H7 (cell line): ENCODE measurements at places on chromosomes 11 and 22. TPM values are rescaled to one million over a fixed set of nuclear protein-coding genes. Genes with fewer than 3 reads are reported as not detected.
A peak's percentile ranks its signal among the peaks of the same experiment; 100 is the strongest.

DNA sequence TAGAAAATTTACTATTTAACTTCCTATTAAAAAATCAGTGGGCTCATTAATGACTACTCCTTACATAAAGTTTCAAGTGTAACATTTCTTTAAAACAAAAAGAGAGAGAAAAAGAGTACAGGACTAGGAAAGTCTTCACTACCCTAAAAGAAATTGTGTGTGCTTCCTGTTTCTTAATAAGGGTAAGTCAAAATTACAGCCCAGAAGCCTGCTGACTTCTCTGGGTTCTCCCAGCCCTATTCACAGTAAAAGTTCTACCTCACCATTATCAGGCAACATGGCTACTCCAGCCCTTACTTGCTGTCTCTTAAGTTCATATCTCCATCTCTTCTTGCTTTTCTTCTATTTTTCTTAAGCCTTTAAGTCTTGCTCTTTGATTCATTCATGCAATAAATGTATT, 20.3 kb upstream of the ZC3H12C start:
- no peak for DNase-seq

GRCh38 chr22:34645375-34645774, 420.6 kb upstream of the ISX start:
- peak; percentile 22 for DNase-seq

- DNase-seq: no peak
Observed at GRCh38 chr22:42433754-42434682, 1.8 kb upstream of the NFAM1 start.

- DNase-seq: no peak
Observed at GRCh38 chr11:105573091-105573490, 36.8 kb upstream of the GRIA4 start.

DNA sequence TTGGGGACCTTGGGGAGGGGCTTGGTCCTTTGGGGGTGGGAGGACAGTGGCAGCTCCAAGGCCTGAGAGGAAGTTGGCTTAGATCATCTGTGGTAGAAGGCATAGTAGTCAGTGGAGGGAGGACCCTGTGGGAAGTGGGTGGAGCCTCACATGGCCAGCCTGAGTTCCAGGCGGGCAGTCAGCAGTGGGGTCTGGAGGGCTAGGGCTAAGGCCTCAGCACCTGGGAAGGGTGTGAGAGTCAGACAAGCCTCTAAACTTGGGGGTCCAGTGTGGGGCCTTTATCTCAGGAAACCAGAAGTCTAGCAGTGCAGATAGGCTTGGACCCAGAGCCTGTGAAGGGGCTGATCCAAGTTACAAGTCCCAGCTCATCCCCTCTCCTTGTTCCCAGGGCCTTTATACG, 4.0 kb downstream of the NLRX1 start:
- DNase-seq: no peak

DNA sequence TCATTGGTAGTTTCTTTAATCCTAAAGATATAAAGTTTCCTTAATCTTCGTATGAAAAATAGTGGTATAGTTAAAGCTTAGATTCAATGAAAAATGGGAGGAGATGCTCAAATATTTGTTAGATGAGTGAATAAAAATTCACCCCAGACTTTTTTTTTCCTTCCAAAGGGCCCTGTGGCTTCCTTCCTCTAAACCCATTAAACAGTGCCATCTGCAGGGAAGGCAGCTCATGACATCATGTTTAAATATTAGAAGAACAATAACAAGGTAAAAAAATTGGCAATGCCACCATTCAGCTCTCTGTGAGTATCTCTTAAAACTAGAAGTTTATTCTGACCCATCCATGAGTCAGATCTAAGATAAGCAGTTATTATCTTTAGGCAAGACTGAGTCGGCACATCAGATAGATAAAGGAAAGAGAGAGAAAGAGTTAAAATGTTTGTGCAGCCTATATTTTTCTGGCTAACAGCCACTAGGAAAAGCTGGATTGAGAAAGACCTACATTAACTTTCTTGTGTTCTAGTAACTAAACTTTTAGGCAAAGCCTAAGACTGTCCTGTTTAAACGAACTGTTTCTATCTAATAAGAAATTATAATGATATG, 19.1 kb upstream of the OOSP1 start:
- DNase-seq: peak; percentile 42

DNA sequence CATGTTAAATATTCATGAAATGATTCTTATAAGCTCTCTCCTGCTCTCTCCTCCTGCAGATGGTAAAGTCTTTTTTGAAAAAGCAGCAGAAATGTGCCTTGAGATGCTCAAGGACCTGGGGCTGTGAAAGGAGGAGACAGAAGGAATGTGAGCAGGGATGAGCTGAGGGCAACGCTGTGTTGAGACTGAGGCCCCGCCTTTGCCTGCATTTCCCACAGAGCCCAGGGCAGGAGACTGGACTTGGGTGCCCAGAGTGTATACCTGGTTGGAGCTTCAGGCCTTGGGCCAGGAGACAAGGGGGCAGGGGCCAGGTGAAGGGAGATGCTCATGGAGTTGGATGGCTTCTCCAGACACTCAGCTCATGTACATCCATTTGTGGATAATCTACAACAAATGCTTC, 39.2 kb downstream of the CEP164 start:
- DNase-seq: no peak

DNA sequence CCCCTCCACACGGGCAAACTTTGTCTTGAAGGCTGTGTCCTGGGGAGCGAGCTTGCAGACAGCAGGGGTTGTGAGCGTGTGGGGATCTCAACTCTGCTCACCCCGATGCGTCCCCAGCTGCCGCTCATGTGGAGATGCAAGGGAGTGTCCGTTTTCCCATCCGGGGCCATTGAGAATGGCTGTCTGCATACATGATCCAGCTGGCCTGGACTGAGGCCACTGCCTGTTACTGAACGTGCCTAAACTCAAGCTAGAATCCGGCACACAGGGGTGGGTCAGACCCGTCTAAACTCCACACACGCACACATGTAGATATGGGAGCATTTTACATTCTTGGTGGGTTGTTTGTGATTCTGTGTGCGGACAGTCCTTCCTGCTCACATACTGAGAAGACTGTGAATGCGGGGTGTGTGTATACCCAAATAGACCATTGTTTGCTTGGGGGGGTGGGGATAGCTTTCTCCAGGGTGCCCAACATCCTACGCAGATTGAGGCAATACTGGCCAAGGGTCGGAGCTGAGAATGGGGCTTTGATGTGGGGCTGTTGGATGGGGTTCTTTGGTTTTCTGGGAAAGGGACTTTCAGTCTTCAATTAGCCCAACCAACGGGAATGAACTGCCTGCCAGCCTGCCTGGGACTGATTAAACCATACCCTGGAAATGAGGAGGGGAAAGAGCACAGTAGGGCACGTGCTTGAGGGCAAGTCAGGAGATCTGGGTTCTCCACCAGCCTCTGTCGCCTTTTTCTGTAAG, 60.4 kb downstream of the ST3GAL4 start:
- DNase-seq: peak; percentile 53

DNA sequence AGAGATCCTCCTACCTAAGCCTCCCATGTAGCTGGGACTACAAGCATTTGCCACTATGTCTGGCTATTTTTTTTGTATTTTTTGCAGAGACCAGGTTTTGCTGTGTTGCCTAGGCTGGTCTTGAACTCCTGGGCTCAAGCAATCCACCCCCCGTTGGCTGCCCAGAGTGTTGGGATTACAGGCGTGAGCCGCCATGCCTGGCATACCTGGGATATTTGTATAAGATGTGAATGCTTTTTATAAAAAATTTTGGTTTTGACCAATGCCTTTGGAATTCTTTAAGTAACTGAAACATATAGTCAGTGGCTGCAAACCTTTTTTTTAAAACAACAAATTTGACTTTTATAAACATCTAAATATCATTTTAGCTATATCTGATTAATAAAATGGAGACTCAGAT, 42.4 kb downstream of the ADAMTS8 start:
- DNase-seq: no peak

- DNase-seq: no peak
Observed at GRCh38 chr11:12287009-12287373, 90.4 kb upstream of the PARVA start.

GRCh38 chr11:76684516-76684915, 14.0 kb upstream of the LRRC32 start:
- no peak for DNase-seq

- DNase-seq: no peak
Observed at GRCh38 chr11:86983021-86983488, 27.9 kb upstream of the FZD4 start.

DNA sequence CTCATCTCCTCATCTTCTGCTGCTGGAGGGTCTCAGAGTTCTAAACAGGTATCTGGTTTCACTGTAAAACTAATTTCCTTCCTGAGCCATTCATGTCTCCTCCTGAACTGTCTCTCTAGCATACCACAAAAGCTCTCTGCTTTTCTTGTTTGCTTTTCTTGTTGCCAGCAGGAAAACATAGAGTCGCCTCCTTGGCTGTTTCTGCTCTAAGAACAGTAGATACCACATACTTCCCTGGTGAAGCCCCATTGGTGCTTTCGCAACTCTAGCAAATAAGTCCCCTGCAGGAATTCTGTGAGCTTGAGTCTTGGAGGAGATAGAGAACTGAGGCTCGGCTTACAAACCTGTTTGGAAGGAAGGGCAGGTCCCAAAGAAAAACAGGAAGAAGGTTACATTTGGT, 7.0 kb downstream of the DIXDC1 start:
- DNase-seq: no peak

DNA sequence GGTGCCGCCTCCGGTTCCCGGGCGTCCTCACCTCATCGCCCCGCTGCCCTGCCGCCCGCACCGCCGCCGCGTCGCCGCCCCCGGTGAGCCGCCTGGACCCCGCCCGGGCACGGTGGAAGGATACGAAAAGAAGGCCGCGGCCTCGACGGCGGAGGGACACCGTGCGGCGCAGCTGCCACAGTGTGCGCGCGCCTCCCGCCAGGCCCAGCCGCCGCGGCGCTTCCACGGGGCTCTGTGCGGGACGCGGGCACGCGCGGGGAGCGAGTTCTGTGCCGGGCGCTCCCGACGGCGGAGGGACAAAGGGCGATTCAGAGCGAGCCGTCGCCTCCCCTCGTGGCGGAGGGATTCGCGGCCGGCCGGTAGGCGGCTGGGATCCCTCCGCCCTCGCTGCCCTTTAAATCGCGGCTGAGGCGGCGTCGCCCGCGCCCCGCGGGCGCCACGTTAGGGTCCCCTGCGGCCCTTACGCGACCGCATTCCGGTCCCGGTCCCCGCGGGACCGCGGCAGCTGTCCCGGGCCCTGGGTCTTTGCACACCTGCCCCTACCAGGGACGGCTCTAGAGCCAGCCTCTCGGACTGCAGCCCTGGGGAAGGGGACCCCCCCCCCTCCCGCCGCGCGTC, 568 bp upstream of the KMT5B start:
- peak; percentile 93 for DNase-seq

DNA sequence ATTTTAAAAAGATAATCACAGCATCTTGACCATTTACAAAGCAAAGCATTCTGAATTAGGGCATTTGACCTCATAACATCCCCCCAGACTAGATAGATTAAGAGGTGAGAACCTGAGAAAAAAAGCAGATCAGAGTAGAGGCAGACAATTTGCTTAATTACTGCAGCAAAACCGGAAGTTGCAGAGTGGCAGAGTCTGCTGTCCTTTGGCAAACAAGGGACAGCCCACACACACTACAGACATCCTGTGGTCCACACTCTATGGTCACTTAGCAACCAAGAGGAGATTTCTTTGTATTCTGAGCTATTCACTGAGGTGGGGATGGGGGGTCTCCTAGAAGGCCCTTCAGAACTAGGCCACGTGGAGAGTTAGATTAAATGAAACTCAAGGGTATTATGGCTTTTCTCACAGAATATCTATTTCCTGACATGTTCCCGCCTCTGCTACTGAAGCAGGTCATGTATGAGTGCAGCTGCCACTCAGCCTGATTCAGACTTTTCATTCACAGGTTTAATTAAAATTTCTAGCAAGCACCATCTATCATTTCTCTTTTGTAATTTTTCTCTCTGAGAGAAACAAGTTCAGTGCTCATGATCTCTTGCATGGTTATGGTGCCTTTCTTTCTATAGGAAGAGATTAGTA, 48.5 kb downstream of the SVIP start:
- DNase-seq: no peak

DNA sequence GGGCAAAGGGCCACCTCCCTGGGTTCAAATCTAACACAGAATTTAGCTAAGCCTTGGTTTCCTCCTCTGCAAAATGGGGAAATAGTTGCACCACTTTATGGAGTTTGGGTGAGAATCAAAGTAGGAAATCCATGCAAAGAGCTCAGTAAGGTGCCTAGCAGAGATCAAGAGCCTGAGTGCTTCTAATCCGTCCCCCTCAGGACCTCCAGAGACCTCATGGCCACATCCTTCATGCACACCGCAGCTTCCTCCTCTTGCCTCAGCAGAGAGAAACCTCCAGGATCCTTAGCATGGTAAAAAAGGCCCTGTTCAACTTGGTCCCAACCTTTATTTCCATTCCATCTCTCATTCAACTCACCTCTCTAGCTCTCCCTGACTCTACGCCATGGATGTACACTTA, 37.8 kb upstream of the NAV2 start:
- no peak for DNase-seq

DNA sequence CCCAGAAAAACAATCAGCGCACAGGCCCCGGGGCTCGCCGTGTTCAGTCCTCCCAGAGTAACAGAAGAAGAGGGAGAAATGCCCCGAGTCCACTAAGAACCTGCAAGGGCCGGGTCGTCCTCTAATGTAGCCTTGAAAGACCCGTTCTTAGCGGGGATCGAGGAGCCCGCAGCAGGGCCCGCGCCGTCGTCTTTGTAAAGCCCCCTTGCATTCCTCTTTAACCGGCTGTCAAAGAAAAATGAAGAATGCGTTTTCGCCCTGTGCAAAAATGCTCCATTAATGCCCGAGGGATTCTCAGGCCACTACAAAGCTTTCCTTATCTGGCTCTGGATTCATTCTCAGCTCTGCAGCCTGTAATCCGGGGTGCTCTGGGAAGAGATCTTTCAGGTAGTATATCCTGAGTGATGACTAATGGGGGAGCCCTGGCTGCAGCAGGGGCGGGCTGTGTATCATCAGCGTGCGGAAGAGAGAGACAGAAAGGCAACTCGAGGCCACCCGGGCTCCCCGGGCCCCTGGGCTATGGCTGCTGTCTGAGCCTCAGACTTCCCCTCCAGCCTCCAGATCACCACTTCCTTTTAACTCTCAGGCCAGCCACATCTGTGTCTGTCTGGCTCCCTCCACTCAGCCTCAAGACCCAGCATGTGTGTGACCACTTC, 78.2 kb downstream of the FBLN1 start:
- DNase-seq: no peak

- no peak for DNase-seq
Observed at GRCh38 chr22:22125579-22126468, 118.8 kb upstream of the VPREB1 start.

- DNase-seq: peak; percentile 11
Observed at GRCh38 chr22:49207008-49208003, 620.4 kb downstream of the BRD1 start.

RIMBP3B gene
- total RNA-seq: 0.22 and 0.24 TPM in 2 replicates

SEPTIN3 gene
- total RNA-seq: 8.1 and 11.0 TPM in 2 replicates

DDX25 gene
- total RNA-seq: 6.7 and 8.5 TPM in 2 replicates

SPECC1L gene
- 23.0 and 27.2 TPM in 2 replicates for total RNA-seq

DDX17 gene
- 257 and 288 TPM in 2 replicates for total RNA-seq

ISX gene
- not detected in 2 replicates for total RNA-seq

OR52A1 gene
- 3.0 and 8.2 TPM in 2 replicates for total RNA-seq

OR5A1 gene
- total RNA-seq: not detected in 2 replicates

RTN4RL2 gene
- 3.1 and 3.4 TPM in 2 replicates for total RNA-seq

PRR33 gene
- not detected in 2 replicates for total RNA-seq

UPK3A gene
- 0.41 TPM in 1 of 2 replicates, not detected in the other for total RNA-seq

RBMXL2 gene
- total RNA-seq: not detected in 2 replicates

FAM83F gene
- total RNA-seq: 28.1 and 34.4 TPM in 2 replicates

CCDC87 gene
- 0.52 and 0.67 TPM in 2 replicates for total RNA-seq

B4GALNT4 gene
- 56.0 and 62.6 TPM in 2 replicates for total RNA-seq
